Activated CD4-positive, alpha-beta memory T cell treated with anti-CD3 and anti-CD28 coated beads for 36 hours (primary cell): ENCODE measurements at places on chromosomes 5 and 9. TPM values are rescaled to one million over a fixed set of nuclear protein-coding genes. Genes with fewer than 3 reads are reported as not detected.

ACTBL2 gene
- total RNA-seq: not detected

AIF1L gene
- total RNA-seq: 1.4 TPM

IRX2 gene
- total RNA-seq: not detected

AGXT2 gene
- not detected for total RNA-seq

IGIP gene
- total RNA-seq: 2.3 TPM

ZCCHC7 gene
- 28.1 TPM for total RNA-seq

RANBP3L gene
- total RNA-seq: not detected

ADAMTS16 gene
- not detected for total RNA-seq

RASGEF1C gene
- not detected for total RNA-seq

IFNA6 gene
- not detected for total RNA-seq

PCDHA7 gene
- not detected for total RNA-seq

GRCh38 chr9:20302197-20302596 lies 320.1 kb downstream of the MLLT3 start:
- no peak for DNase-seq
- H3K4me3 ChIP-seq: no peak overlapping the region
- peaks cover 16% of the 10 kb centered on the region for H3K4me1 ChIP-seq
- H3K27me3 ChIP-seq: no peaks in the 10 kb centered on the region

DNA sequence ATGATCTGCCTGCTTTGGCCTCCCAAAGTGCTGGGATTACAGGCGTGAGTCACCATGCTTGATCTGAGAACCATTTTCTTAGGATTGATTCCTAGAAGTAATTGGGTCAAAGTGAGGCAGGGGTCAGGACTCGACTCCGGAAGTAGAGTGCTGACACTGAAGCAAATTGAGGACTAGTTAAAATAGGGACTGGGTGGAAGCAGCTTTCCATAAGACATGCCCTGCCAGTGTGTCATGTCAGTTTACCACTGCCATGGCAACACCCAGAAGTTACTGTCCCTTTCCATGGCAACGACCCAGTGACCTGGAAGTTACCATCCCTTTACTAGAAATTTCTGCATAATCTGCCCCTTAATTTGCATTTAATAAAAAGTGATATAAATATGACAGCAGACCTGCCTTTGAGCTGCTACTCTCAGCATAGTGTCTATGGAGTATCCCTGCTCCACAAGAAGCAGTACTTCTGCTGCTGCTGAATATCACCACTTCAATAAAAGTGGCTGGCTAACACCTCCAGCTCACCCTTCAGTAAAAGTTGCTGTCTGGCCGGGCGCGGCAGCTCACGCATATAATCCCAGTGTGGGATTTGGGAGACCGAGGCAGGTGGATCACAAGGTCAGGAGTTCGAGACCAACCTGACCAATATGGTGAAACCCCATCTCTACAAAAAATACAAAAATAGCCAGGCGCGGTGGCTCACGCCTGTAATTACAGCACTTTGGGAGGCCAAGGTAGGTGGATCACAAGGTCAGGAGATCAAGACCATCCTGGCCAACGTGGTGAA lies 47.8 kb upstream of the JADE2 start:
- H3K36me3 ChIP-seq: no peaks in the 10 kb centered on the region
- no peak overlapping the region for H3K27ac ChIP-seq
- H3K4me3 ChIP-seq: no peak overlapping the region
- no peaks in the 10 kb centered on the region for H3K4me1 ChIP-seq

DNA sequence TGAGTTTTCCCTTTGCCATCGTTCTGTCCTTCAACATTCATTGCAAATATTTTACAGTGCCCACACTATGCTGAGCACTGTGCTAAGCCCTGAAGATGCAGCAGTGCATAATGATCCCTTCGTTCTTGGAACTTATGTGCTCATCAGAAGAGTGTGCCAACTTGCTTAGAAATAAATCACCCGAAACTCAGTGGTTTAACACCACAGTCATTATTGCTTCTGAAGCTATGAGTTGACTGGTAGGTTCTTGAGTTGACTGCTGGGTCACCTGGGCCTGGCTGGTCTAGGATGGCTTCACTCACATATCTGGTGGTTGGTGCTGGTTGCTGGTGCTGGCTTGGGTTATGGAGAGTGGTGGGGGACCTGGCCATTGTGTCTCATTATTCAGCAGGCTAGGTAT lies 20.9 kb downstream of the PCSK5 start:
- H3K4me1 ChIP-seq: peaks cover 21% of the 10 kb centered on the region
- no peak overlapping the region for H3K27ac ChIP-seq
- no peak overlapping the region for H3K4me3 ChIP-seq
- H3K36me3 ChIP-seq: no peaks in the 10 kb centered on the region

- H3K27ac ChIP-seq: no peak overlapping the region
- no peaks in the 10 kb centered on the region for H3K27me3 ChIP-seq
- no peak overlapping the region for H3K4me3 ChIP-seq
- no peak for DNase-seq
- H3K4me1 ChIP-seq: peaks cover 38% of the 10 kb centered on the region
- peaks cover 66% of the 10 kb centered on the region for H3K36me3 ChIP-seq
These were observed 108.9 kb downstream of the EHMT1 start for GRCh38 chr9:137727716-137728115.

- no peak for DNase-seq
- H3K4me3 ChIP-seq: no peak overlapping the region
- H3K27me3 ChIP-seq: peaks cover 11% of the 10 kb centered on the region
- H3K36me3 ChIP-seq: no peaks in the 10 kb centered on the region
These were observed 17.8 kb upstream of the OLFM1 start for GRCh38 chr9:135069558-135070197.

GRCh38 chr9:115673599-115673998 lies 480.0 kb upstream of the PAPPA start:
- no peak overlapping the region for H3K27ac ChIP-seq
- no peaks in the 10 kb centered on the region for H3K27me3 ChIP-seq
- no peaks in the 10 kb centered on the region for H3K4me1 ChIP-seq
- no peak for DNase-seq

DNA sequence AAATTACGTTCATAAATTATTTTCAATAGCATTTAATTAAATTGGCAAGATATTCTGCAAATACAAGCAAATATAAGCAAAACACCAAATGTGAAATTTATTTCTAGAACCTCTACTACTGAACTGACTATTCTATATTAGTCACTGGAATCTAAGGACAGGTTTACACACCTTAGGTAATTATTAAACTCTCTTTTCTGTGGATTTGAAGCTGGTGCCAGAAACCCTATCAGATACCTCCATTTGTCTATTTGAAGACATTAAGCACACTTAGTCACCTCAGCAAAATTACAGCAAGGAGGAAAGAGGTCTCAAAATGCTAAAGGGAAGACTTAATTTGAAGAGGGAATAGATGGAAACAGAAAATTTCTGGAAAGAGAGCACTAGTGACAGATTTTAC lies 83.4 kb downstream of the CPLANE1 start:
- no peak overlapping the region for H3K4me3 ChIP-seq
- H3K36me3 ChIP-seq: peaks cover 14% of the 10 kb centered on the region
- no peaks in the 10 kb centered on the region for H3K4me1 ChIP-seq
- H3K27me3 ChIP-seq: no peaks in the 10 kb centered on the region
- DNase-seq: no peak
- no peak overlapping the region for H3K27ac ChIP-seq

DNA sequence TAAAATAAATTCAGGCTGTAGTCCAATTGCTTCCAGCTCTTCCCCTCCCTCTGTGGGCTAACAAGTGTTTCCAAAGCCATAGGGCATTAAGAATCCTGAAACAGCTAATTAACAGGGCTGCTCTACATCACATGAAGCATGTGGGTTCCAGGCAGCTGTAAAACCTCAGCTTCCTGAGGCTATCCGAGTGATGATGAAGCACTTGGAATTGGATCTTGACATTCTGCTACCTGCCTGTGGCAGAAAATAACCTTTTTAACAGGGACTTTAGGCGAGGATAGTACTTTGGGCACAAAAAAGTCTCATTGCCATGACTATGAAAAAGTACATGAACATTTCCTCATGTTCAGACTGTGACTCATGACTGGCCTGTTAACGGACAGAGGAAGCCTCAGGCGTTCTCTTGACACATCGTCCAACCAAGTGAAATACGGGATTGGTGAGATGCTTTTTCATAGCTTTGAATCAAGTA lies 107.2 kb downstream of the PDE4D start:
- H3K4me3 ChIP-seq: no peak overlapping the region
- H3K27me3 ChIP-seq: peaks cover 6% of the 10 kb centered on the region
- no peak for DNase-seq
- H3K27ac ChIP-seq: no peak overlapping the region
- H3K36me3 ChIP-seq: no peaks in the 10 kb centered on the region

GRCh38 chr5:10655161-10655971 lies 91.5 kb downstream of the ANKRD33B start:
- H3K36me3 ChIP-seq: peaks cover 4% of the 10 kb centered on the region
- no peak for DNase-seq
- no peak overlapping the region for H3K4me3 ChIP-seq
- H3K27ac ChIP-seq: no peak overlapping the region
- H3K27me3 ChIP-seq: no peaks in the 10 kb centered on the region

DNA sequence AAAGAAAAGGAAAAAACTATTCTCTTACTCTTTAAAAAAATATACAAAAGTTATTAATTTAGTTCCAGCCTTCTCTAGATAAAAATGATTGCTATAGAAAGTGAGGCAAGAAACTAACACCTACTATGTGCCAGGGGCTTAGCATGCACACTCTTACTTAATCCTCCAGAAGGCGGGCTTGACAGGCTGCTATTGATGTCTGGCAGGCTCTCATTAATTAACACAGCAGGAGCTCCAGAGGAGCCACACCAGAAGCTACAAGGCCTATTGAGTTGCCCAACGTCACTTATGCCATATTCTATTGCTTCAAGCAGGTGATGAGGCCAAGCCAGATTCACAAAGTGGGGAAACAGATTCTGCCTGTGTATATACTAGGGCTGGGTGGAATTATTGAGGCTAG lies 54.6 kb upstream of the CLINT1 start:
- H3K4me1 ChIP-seq: peaks cover 10% of the 10 kb centered on the region
- no peaks in the 10 kb centered on the region for H3K27me3 ChIP-seq
- no peak overlapping the region for H3K27ac ChIP-seq

GRCh38 chr9:93650448-93650847 lies 74.1 kb downstream of the PHF2 start:
- no peak for DNase-seq
- H3K4me3 ChIP-seq: no peak overlapping the region
- H3K27ac ChIP-seq: no peak overlapping the region
- no peaks in the 10 kb centered on the region for H3K4me1 ChIP-seq
- H3K27me3 ChIP-seq: no peaks in the 10 kb centered on the region

DNA sequence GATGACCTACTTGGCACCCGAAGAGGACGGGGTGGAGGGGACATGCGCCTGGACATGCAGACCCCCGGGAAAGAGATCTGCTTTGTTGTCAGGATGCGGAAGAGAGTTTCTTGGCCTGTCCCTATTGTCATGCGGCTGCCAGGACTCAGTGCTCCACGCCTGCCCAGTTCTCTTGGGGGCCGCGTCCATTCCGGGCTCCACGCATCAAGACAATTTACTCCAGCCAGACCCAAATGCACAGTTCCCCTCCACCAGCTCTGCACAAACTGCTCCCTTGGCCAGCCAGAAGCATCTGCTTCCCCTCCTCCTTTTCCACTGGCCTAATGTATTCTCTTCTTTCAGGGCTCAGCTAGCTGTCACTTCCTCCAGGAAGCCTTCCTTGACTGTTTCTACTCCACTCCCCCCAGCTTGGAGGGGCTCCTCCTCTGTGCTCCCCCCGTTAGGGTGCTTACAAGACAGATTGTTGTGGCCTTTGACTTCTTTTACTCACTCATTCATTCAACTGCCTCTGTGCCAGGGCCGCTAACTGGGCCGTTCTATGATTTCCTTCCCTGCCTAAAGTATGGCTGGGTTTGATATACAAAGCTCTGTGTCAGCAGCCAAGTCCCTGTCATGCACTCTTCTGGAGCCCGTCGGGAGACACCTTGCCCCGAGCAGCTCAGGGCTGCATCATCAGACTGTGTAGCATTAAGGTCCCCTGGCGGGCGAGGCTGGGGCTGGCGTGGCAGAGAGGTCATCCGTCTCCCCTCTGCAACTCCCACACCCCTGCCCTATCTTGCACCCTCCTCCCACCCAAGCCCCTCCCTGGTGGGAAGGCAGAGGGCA lies 6.6 kb downstream of the FIBCD1 start:
- no peaks in the 10 kb centered on the region for H3K36me3 ChIP-seq
- H3K27me3 ChIP-seq: peaks cover 40% of the 10 kb centered on the region
- no peak for DNase-seq
- H3K27ac ChIP-seq: no peak overlapping the region

DNA sequence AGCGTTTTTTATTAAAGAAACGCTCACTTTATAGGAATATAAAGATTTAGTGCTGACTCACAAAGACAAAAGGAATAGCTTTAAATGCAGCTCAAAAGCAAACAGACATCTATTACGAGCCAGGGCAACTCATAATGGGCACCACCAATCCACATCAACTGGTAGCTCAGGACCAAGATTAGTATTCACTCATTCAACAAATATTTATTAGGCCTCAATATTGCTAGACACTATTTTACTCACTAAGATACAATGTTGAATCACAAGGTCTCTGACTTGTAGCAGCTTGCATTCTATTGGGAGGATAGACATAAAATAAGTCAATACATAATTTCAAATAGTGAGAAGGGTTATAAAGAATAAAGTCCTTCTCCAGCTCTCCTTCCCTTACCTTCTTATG lies 8.0 kb upstream of the MAN2A1 start:
- H3K27me3 ChIP-seq: peaks cover 3% of the 10 kb centered on the region
- no peaks in the 10 kb centered on the region for H3K36me3 ChIP-seq
- H3K4me1 ChIP-seq: no peaks in the 10 kb centered on the region
- no peak overlapping the region for H3K4me3 ChIP-seq

DNA sequence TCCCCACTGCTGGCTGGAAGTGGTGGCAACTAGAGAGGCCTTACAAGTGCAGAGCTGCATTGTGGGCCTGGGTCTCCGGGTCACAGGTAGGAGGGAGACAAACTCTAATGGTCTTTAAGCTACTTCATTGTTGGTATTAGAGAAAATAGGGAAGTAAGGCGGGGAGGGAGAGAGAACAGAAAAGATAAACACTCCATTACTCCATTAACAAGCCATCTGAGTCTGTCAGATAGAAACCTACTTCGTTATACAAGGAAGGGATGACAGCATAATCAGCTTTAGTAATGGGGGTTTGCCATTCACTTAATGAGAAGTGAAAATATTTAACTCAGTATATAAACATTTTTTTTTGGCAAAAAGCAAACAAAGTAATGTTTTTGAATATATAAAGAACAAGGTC lies 107.4 kb downstream of the TLE1 start:
- H3K36me3 ChIP-seq: no peaks in the 10 kb centered on the region
- no peaks in the 10 kb centered on the region for H3K4me1 ChIP-seq
- H3K27me3 ChIP-seq: no peaks in the 10 kb centered on the region
- H3K4me3 ChIP-seq: no peak overlapping the region
- DNase-seq: no peak
- H3K27ac ChIP-seq: no peak overlapping the region

- no peak overlapping the region for H3K4me3 ChIP-seq
- H3K4me1 ChIP-seq: no peaks in the 10 kb centered on the region
- H3K27ac ChIP-seq: no peak overlapping the region
- no peaks in the 10 kb centered on the region for H3K27me3 ChIP-seq
These were observed 148.0 kb downstream of the RORB start for GRCh38 chr9:74645007-74645639.

GRCh38 chr9:116819116-116819515 lies 132.0 kb downstream of the TRIM32 start:
- DNase-seq: no peak
- H3K36me3 ChIP-seq: no peaks in the 10 kb centered on the region
- no peak overlapping the region for H3K4me3 ChIP-seq
- no peaks in the 10 kb centered on the region for H3K27me3 ChIP-seq
- H3K4me1 ChIP-seq: no peaks in the 10 kb centered on the region

GRCh38 chr5:14190194-14191164 lies 47.3 kb downstream of the TRIO start:
- no peaks in the 10 kb centered on the region for H3K36me3 ChIP-seq
- no peaks in the 10 kb centered on the region for H3K4me1 ChIP-seq
- peaks cover 1% of the 10 kb centered on the region for H3K27me3 ChIP-seq
- no peak overlapping the region for H3K4me3 ChIP-seq
- DNase-seq: no peak
